ENCODE measurements at places on chromosomes 5 and 9.
A peak's percentile ranks its signal among the peaks of the same experiment; 100 is the strongest.

- DNase-seq = no peak
Measured at GRCh38 chr9:33851301-33851700, 34.3 kb downstream of the UBE2R2 start.

DNA sequence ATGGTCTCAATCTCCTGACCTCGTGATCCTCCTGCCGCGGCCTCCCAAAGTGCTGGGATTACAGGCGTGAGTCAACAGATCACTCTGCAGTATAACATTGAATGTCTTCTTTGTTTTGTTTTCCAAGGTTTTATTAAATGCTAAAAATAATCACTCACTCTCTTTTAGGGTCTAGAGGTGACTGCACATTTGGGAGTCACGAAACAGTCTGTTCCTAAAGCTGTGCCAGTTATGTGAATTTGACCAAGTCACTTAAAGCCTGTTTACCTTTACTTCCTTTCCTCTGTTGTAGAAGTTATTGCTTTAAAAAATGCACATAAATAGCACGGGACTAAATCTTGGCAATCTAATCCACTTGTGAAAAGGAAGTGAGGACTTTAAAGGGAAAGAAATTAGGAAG is 304.9 kb upstream of the PTGER4 start:
- DNase-seq = no peak

DNA sequence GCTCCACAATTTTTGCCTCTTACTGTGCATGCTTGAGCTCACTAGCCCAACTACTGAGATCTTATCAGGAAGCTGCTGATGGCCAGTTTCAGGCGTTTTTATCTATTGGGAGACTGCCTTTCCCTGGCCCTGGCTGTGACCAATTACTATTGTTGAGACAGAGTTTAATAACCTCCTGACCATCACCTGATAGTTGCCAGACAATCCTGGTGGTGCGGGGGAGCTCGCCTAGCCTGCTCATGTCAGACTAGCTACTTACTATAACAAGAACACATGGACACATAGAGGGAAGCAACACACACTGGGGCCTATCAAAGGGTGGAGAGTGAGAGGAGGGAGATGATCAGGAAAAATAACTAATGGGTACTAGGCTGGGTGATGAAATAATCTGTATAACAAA is 13.0 kb upstream of the OXCT1 start:
- no peak for DNase-seq

DNA sequence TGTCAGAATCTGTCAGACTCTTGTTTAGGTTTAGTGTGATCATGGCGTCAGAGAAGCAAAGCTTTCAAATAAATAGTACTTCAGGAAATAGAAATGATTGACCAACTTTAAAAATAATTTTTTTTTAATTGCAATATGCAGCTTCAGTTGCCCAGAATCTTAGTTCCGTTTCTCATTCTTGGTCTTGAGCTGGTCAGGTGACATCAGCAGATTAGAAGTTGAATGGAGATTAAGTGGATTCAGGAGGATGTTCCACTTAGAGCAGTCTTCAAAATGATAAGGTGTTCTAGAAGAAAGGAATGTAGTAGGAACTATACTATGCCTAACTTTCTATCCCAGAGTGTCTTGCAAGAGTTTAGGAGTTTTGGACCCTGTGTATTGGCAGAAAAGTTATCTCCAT is 30.6 kb downstream of the OTULIN start:
- no peak for DNase-seq

DNA sequence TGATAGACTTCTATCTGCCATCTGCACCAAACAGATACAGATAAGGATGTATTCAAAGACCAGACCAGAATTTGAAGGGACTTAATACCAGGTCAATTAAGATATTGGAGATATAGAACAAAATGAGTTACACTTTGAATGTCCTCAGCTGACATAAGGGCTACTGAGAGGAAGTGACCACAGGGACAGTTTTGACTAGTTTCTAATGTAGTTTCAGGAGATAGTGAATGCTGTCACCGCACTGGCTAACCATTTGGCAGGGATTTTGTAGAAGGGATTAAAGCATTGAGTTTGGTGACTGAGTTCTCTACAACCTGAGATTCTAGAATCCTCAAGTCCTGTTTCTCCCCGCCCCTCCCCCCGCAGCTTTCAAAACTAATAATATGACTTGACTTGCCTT is 22.7 kb downstream of the CCNH start:
- no peak for DNase-seq

DNA sequence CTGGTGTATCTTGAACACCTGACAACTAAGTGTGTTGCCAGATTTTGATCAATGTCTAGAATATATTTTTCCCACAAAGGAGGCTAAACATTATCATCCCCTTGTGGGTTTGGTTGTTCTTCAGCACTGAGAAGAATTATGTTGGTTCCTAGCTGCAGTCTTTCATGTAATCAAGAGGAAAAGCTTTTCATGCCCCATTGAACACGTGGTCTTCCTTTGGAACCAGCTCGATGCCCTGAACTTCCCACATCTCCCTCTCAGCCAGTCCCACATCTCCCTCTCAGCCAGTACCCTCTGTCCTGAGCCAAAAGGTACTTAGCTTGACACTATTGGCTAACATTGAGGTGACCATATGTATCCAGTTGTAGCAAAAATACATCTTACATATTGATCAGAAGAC is 36.7 kb upstream of the ZSWIM6 start:
- DNase-seq = no peak

DNA sequence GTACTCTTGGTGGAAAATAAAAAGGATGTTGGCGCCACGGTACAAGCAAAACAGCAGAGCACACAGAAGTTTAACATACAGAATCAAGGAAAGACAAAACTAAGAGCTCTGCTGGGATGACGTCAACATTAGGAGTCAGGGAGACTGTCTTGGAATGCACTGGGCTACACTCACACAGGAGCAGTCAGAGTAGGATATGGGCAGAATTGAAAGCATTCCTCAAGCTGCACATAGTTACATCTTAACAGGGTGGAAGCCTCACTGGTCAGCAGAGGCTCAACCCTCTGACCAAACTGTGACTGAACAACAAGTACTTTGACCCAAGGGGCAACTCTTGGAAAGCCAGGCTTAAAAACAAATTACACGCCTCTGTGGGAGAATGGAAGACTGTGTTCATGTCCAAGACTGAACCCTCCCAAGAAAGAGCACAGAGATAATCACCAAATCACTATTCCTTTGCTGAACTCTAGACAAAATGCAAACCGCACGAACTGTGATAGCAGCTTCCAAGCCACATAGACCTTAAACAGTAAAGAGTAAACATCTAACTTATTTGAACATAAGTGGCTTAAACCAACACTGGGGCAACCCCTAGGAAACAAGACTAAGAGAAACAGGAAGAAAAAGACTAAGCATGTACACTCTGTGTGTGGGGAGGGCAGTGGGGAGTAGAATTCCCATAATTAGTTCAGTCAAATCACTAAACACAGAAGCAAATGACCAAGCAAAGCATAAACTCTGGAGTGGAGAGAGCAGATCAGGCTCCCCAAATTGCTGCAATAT is 772.7 kb downstream of the PRELID2 start:
- peak; percentile 93 for DNase-seq

DNA sequence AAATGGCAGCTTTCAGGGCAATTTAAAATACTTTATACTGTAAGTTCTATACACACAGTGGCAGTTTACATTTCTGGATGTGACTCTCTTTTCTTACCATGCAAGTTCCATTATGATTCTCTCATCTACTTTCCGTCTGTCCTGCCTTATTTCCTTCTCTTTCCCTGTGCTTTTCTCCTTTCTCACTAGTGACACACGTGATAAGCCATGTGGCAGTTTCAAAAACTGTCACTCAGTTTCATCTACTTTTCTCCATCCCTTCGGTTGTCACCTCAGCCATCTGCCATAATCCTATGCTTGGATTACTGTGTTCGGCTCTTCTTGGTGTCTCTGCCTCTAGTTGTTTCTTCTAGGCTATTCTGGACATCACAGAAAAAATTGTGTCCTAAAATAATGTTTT is 46.8 kb upstream of the ATG10 start:
- no peak for DNase-seq

GRCh38 chr5:142516732-142517131 is 169.2 kb downstream of the FGF1 start:
- DNase-seq = no peak

DNA sequence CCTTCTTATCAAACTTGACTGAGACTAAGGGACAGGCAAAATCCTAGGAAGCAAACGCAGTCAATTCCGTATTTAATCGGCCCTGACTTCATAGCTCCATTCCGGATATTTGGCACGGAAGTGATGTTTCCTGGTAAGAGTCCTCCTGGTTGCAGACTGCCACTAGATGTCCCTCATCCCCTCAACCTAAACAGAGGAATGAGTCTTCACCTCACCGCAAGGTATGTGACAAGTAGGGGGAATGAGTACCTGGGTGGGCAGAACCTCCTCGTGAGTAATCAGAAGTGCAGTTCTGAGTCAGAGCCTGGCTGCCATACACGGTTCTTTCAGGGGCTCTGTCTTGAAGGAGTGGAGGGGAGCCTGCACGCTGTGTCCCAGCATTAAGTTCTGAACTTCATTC is 173.6 kb downstream of the MUSK start:
- DNase-seq = no peak

DNA sequence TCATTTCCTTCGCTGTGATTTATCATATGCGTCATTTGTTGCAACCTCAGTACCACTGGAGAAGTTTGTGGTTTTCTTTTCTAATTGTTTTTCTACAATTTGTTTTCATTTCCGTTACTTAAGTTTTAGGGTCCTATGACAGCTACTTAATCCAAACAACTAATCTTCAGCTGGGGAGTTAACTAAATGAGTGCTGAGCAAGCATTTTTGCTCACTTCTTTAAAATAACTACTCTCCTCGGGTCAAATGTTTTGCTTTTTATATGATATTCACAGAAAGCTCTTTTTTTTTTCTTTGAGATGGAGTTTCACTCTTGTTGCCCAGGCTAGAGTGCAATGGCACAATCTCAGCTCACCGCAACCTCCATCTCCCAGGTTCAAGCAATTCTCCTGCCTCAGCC is 14.6 kb upstream of the ICE1 start:
- DNase-seq = no peak

- no peak for DNase-seq
Measured at GRCh38 chr5:34012791-34013190, 4.9 kb upstream of the AMACR start.

- no peak for DNase-seq
Measured at GRCh38 chr5:133480366-133480765, 132.0 kb downstream of the FSTL4 start.

GRCh38 chr9:129317179-129318011 is 139.3 kb upstream of the IER5L start:
- DNase-seq = no peak

DNA sequence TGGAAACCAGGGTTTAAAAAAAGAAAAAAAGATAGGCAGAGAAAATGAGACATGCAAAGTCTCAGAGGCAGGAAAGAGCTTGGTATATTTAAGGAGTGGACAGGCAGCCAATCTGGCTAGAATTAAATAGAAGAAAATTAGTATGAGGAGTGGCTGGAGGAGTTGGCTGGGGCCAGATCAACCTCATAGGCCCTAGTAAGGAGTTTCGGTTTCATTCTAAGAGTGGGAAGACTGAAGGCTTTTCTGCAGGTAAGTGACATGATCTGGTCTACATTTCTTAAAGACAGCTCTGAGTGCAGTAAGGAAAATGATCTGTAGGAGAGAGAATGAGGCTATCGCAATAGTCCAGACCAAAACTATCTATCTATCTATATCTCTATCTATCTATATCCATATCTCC is 27.5 kb downstream of the ADRB2 start:
- no peak for DNase-seq

DNA sequence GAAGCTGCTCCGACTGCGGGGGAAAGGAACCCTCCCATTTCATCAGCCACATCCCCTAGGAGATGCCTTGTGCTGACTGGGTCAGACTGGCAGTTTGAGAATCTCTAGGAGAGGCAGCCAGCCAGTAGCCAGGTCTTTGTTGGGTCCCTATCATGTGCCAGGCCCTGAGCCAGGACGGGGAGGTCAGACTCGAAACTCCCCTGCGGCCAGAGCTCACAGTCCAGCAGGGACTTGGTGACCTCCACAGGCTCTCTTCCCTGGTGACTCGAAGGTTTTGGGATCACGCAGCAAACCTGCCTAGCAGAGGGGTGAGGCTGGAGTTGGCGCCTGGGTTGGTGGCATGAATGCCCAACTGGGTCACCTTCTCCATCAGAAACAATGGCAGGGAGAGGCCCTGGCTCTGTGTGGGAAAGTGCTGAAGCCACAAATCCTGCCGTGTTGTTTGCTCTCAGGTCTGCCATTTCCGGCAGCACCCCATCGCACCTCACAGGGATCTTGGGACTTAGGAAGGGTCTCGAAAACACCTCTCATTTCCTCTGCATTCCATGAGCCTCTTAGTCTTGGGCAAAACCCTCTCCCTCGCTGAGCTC is 14.4 kb upstream of the ORM1 start:
- DNase-seq = no peak

- no peak for DNase-seq
Measured at GRCh38 chr5:139199321-139199720, 1.2 kb upstream of the SIL1 start.

GRCh38 chr5:125134216-125135081 is 388.0 kb upstream of the ZNF608 start:
- DNase-seq = peak; percentile 57

DNA sequence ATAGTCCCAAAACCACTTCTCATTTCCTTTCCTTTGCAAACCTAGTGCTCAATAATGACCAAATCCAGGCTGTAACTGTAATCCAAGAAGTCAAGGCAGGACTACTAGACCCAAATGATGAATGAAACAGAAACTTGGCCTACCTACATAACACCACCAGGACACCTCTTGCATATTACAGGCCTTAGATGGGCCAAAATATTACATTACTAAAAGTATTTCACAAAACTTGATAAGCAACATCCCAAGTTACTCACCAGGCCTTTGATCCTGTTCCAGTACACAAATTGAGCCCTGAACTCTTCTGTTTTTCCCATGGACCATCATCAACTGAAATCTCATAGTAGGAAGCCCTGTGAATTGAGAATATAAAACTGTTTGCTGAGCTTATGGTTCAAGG is 34.8 kb downstream of the NADK2 start:
- DNase-seq = no peak

GRCh38 chr5:111254613-111255012 is 30.4 kb downstream of the CAMK4 start:
- no peak for DNase-seq

GRCh38 chr9:81128701-81129100 is 560.6 kb downstream of the TLE1 start:
- DNase-seq = no peak

DNA sequence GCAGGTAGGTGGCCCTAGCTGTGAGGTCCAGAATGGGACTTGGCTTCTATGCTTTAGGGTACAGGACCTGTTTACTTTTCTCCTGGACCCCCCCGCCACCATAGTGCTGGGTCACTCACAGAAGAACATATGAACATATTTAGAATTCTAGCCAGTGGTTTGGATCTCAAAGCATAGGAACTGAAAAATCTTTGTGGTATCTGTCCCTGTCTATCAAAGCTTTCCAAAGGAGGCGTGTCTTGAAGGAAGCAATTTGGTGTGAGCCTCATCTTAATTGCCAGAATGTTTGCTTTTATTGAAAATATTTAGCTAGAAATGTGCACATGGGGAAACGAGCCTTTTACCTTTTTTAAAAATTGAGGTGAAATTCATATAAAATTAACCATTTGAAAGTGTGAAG is 6.2 kb downstream of the PHF2 start:
- no peak for DNase-seq

- DNase-seq = no peak
Measured at GRCh38 chr9:133117271-133118178, 3.5 kb downstream of the RALGDS start.

GRCh38 chr9:135287627-135288026 is 192.0 kb upstream of the PPP1R26 start:
- no peak for DNase-seq

Data from epithelial cell of proximal tubule (primary cell).